HepG2 (cell line): ENCODE measurements at places on chromosomes 12 and 14.

DNA sequence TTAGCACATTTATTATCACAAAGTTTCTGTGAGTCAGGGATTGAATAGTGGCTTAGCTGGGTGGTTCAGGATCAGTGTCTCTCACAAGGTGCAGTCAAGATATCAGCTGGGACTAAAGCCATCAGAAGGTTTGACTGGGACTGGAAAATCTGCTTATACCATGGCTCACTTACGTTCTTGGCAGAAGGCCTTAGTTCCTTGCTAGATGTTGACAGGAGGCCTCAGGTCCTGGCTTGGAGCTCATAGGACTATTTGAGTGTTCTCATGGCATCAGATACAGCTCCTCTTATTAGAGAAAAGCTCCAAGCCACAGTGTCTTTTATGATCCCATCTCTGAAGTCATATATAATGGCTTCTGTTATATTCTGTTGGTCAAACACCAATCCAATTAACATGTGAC, 127.3 kb downstream of the SLC6A15 start:
- no peak for DNase-seq

GRCh38 chr14:105497671-105498429, 6.8 kb downstream of the TEDC1 start:
- DNase-seq, result no peak

DNA sequence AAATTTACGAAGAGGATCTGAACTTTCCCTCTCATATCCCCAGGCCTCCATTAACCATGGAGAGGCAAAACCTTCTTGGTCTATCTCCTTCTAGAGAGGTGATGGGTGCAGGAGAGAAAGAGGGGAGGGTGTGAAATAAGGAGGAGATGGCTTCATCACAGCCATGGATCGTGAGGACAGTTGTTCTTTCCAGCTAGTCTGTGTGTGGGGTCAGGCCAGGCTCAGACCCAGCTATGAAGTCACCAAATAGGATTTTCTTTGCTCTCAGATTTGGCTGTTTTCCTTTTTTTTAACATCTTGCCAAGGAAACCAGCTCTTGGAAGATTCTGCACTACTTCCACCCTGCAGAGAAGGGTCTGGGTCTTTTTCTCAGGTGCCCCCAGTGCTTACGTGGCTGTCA, 64.9 kb upstream of the FAM181A start:
- DNase-seq, result no peak

DNA sequence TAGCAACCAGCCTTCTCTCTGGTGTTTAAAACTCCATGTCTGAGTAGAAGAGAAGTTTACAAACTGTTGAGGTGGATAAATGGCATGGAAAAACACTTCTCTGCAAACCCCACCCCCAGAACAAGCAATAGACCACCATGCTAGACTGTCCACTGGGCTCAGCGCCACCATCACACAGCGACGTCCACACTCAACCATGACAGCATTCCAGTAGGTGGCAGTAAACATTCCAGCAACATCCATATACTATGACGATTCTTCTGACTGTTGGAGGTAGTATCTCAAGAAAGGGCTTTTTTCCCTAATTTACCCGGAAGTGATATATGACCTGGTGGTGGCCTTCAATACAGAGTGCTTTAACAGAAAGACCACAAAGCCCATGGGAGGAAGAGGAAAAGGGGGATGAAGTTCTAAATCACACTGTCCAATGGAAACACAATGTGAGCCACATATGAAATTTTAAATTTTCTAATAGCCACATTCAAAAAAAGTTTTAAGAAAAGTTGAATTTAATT, 152.2 kb downstream of the SLC15A4 start:
- DNase-seq, result peak; percentile 4

GRCh38 chr12:93573552-93574223, 1.2 kb downstream of the SOCS2 start:
- no peak for DNase-seq

GRCh38 chr12:45368841-45369489, 153.1 kb downstream of the ANO6 start:
- no peak for DNase-seq

GRCh38 chr14:97841762-97842161, 1044.6 kb downstream of the VRK1 start:
- no peak for DNase-seq

DNA sequence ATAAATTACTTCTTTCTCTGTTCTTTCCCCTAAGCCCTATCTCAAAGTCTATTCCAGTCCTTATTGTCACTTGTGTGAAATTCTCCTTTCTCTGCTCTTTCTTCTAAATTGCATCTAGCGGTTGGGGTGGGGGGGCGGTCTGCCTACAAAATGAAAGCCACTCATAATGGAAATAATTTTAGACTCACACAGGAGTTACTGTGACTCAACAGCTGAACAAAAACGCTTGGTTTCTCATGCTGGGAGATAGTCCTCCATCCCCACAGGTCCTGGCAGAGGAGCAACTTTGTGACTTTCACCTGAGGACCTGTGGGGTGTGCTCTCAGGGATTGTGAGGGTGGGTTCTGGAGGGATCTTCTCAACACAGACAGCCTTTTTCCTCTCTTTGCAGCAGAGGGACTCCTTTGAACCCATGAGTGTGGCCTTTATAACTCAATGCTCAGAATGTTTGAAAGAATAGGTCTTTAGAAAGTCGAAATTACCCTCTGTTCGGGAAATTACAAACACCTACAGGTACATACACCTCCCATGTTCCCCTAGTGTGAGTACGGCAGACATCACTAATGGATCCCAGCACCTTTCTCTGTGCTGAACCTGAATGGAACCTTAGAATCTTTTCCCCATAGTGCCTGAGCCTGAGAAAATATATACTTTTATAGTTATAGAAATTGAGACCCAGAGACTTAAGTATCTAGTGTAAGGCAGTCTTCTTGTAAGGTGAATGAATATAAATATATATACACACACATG, 109.7 kb downstream of the CHST11 start:
- DNase-seq, result no peak

DNA sequence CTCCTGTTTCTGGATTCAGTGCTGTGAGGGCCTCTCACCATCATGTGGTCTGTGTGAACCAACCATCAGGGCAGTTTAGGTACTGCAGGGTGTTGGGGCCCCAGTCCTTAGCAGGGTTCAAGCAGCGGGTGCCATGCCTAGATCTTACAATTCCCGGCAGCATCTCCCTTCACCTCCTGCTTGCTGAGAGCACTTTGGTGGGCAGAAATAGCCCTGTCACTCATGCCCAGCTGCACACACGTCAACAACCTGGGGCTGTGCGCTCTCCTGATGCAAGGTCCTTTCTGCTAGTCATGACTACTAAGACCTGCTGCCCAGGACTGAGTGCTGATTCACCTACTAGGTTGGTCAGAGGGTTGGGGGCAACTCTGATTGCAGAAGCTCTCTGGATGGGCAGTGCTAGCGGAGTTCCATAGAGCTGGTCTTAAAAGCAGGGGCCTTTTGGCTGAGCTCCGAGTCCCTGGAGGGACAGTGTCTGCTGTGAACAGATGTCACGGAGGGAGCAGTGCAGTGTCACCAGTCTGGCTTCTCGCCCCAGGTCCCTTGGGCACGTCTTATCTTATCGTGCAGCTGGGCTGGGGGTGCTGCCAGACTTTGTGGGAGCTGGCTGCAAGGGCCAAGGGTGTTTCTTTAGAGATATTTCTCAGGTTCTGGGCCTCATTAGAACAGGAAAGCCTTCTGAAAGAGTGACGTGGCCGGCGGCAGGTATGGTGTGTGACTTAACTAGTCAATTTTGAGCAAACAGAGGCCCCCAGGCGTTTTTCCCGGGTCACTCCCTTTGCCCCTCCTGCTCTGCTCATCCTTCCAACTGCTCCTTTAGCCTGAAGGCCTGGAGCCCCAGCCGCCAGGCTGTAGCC, 71.8 kb downstream of the NINJ2 start:
- no peak for DNase-seq

- DNase-seq, result no peak
These were observed 15.1 kb downstream of the BMAL2 start for GRCh38 chr12:27347779-27348178.

- DNase-seq, result peak; percentile 16
These were observed 15.8 kb upstream of the STAB2 start for GRCh38 chr12:103571286-103571685.

DNA sequence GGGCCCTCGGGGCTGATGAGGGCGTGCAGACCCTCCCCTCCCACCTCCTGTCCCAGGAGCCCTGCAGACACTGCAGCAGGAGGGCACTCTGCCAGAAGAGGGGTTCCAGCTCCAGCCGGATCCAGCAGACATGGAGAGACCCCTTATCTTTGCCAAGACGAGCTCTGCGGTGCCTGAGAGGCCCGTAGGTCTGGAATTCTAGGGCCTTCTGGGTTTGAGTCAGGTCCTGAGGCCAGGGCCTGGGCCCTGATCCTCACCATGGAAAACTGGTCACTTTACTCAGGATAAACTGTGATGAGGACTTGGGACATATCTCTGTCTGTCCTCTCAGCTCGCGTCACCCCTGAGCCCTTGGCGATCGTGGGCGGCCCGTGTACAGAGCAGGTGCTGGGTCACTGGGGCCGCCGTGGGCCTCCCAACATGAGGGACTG, 13.8 kb downstream of the MEG3 start:
- no peak for DNase-seq

DNA sequence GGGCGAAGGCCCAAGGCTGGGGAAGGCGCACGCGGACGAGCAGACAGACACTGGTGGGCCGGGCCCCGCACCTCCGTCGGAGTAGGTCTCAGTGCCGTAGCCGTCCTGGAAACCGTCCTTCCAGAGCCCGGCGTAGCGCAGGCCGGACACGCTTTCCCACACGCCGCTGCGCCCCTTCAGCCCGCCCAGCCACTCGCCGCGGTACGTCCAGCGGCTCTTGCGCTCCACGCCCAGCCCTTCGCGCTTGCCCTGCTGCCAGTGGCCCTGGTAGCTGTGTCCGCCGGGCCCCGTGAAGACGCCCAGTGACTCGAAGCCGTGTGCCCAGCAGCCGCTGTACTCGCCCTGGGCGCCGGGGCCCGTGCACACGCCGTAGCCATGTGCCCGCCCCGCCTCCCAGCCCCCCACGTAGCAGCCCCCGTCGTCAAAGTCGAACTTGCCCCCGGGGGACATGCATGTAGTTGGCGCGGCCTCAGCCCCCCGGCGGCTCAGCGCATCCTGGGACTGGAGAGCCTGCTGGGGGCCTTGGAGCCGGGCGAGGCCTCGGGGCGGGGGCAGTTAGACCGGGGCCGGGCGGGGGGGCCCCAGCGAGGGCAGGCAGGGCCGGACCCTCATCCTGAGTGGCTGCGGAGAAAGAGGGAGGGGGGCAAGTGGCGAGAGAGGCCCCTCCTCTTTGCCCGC, 1.4 kb downstream of the JPH4 start:
- no peak for DNase-seq

DNA sequence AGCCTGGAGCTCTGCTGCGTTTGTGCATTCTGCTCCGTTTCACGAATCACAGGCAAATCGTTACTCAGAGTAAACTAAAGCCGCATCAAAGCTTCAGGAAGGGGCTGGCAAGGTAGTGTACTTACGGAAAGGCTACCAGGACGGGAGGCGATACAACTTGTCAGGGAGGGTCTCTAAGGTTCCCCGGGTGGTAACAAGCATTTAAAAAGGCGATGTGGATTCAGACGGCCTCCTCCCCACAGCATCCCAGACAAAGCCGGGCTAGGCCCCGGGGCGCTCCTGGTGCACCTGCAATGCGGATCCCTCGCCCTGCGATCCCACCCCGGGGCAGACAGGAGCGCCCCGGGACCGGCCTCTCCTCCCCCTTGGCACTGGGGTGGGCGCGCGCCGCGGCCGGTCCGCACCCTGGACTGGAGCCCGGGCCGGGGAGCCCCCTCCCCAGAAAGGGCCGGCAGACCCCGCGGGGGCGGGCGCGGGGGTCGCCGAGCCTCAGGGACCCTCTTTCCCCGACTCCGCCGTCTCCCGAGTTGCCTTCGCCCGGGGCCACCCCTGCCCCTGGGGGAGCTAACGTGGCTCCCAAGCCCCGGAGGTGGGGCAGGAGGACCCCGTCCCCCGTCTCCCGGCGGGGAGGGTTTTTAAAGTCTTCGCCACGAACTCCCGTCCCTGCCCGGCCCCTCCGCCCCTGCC, 718 bp downstream of the CCDC92 start:
- peak; percentile 58 for DNase-seq

DNA sequence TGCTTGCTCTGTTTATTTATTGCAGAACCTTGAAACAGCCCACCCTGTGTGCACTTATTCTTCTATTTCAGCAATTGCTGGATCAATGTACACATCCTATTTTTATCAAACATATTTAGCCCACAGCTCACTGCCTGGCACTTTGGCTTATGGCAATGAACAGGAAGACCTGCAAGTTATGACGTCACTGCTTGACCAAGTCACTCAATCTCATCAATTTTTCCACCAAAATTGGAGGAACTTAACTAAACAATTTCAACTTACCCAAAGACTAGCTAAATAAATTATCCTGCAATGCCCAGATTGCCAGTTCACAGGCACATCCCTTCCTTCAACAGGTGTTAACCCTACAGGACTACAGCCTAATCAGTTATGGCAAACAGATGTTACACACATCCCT, 89.3 kb downstream of the FSCB start:
- no peak for DNase-seq

GRCh38 chr14:71060825-71061455, 153.7 kb downstream of the PCNX1 start:
- no peak for DNase-seq

DNA sequence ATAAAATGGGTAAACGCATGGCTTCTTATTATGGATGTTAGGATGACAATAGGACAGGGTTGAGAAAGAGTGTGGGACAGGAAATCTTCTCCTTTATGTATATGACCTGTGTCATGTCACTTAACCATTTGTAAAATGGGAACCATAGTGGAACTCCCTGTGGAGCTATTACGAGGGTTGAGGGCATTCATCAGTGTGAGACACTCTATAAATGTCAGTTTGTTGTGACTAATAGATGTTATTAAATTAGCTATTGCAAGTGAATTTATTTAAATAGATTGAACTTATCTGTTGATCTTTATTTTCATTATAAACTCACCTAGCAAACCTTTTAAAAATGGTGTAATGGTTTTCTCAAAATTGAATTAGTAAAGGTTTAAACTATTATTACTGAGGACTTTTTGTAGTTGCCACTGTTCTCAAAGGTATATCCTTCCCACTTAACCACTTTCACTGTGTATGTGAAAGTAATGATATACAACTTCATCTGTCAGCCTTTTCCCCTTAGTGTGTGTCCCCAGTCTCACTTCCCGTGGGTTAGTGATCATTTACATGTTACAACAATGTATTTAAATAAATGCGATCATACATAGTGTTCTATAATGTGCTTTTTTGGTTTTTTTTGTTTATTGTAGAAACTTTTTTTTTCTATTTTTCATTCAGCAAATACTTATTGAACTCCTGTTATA, 17.1 kb downstream of the HELB start:
- DNase-seq, result no peak

DNA sequence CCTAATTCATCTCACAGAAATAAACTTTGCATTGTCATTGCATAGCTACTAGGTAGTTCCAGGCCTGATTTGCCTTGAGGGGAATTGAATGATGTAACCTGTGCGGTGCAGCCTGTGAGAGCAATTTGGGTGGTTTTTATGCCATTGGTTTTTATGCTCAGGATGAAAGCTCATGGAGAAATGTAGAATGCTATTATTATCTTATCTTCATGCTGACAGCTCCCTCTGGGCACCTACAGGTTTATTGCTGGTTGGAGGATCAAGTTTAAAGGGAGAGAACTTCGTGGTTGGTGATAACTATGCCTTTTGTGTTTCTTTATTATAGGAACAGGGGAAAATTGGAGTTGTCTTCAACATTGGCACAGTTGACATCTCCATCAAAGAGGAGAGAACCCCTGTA, 547.9 kb downstream of the DIO2 start:
- DNase-seq, result no peak

- peak; percentile 83 for DNase-seq
These were observed 161.0 kb downstream of the SLC38A4 start for GRCh38 chr12:46664761-46665287.

GRCh38 chr12:93818488-93819049, 141.4 kb downstream of the CRADD start:
- DNase-seq, result no peak

- no peak for DNase-seq
These were observed 132.6 kb upstream of the FGD4 start for GRCh38 chr12:32266756-32267155.
